ENCODE measurements at places on chromosomes 16 and 17. TPM values are rescaled to one million over a fixed set of nuclear protein-coding genes. Genes with fewer than 3 reads are reported as not detected.
A peak's percentile ranks its signal among the peaks of the same experiment; 100 is the strongest.

Gene MYH13
- not detected for total RNA-seq

Gene WNT3
- not detected for total RNA-seq

Gene SULT1A2
- total RNA-seq = not detected

Gene AKAP10
- total RNA-seq = 34.0 TPM

Gene TMC8
- total RNA-seq = 61.7 TPM

Gene NACA2
- total RNA-seq = not detected

Gene CALB2
- total RNA-seq = not detected

Gene TNFRSF12A
- 6.9 TPM for total RNA-seq

Gene MPO
- not detected for total RNA-seq

GRCh38 chr16:2177561-2177960 is 18.8 kb downstream of the CASKIN1 start:
- no peak for DNase-seq

- DNase-seq = no peak
These were observed 1.8 kb upstream of the SYNRG start for GRCh38 chr17:37610971-37611370.

DNA sequence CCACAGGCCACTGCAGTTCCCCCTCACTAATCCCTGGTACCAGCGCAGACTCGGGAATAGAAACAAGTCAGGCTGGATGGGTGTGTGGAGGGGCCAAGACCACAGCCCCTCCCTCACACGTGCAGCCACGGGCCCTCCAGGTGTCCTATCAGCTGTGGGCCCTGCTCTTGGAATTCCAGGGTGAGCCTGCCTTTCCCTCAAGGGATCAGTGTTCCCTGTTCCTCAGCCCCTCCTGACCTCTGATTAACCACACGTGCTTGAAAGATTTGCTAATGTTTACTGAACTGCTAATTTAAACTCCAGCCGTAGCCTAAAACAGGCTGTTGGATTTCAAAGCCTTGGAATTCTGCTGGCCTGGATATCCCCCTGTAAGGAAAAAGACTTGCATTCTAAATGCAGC is 146.4 kb downstream of the SOCS1 start:
- no peak for DNase-seq

- DNase-seq = no peak
These were observed 85.7 kb upstream of the XYLT1 start for GRCh38 chr16:17556276-17557052.

GRCh38 chr17:78316867-78317789 is 42.7 kb downstream of the SOCS3 start:
- no peak for DNase-seq

- no peak for DNase-seq
These were observed 39.7 kb downstream of the BRCA1 start for GRCh38 chr17:43085474-43085873.

DNA sequence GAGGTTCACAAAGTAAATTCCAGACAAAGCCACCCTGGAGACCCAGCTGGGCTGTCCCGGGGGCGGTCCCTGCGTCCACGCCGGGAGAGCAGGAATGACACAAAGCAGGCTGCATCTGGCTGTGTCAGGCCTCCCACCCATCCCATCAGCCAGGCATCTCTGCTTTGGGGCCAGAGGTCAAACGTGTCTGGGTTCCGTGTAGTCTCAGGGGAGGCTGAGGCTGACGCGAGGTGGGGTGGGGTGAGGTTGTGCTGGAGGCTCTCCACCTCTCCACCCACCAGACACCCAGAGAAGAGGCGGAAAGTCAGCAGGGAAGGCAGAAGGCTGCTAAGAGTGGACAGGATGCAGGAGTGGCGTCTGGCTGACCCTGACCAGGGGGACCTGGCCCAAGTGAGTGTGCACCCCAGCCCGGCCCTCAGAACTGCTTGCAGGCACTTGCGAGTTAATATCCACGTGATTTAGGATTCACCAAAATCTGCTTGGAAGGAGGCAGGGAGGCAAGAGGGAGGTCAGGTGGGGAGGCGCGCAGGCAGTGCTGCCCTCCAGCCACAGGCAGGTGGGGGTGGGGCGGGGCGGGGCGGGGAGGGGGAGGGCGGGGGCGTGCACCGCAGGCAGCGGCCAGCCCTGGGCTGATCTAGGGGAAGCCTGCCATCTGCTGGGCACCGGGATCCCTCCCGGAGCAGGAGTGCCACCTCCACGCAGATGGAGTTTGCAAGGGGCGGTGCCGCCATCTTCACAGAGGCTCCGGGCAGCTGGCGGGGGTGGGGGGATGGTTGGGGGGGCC is 44.3 kb downstream of the TBC1D16 start:
- peak; percentile 79 for DNase-seq

DNA sequence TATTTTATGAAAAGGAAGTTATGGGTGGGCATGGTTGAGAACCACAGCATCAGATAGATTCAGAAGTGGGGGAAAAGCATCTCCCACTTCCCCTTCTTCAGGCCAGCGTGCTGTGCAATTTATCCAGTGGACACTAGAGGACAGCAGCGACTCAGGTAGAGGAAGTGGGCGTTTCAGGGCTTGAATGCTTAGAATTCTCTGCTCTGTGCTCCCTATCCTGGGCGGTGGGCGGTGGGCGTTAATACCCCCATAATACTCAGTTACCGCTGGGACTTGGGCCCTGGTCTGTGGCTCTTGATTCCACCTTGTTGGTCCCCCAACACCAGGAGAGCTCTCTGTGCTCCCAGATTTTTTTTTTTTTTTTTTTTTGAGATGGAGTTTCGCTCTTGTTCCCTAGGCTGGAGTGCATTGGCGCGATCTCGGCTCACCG is 3.7 kb upstream of the LYZL6 start:
- peak; percentile 24 for DNase-seq

- no peak for DNase-seq
These were observed 12.6 kb upstream of the OR1F1 start for GRCh38 chr16:3175157-3176093.

DNA sequence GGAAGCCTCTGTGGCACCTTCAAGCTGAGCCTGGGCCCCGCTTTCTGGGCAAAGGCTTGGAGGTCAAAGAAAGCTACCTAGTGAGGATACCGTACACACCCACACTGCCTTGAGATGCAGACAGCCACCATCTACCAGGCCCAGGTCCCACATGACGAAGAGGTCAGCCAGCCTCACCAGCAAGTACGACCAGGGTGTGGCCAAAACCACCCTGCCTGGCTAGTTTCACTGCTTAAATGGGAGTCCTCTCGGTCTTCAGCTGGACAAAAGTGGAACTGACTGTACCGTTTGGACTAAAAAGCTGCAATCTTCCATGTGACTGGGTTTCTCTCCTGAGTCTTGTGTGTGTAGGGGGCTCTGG is 21.6 kb downstream of the VASN start:
- no peak for DNase-seq

- DNase-seq = no peak
These were observed 252.3 kb downstream of the C16orf95 start for GRCh38 chr16:87064731-87065445.

DNA sequence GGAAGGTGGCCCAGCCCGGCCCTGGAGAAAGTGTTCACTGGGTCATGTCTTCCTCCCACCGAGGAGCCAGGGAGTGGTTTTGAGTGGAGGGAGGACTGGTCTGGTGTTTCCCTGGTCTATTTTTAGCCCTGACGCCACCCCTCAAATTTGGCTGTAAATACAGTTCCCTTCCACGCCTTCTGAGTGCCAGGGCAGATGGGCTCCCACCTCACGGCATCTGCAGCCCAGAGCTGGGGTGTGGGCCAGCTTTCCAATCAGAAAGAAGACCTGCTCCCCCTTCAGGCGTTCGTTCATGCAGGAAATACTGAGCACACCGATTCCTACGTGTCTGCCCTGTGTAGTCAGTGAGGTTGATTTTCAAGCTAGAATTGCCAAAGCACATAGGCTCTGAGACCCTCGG is 53.7 kb downstream of the SNX20 start:
- peak; percentile 25 for DNase-seq

DNA sequence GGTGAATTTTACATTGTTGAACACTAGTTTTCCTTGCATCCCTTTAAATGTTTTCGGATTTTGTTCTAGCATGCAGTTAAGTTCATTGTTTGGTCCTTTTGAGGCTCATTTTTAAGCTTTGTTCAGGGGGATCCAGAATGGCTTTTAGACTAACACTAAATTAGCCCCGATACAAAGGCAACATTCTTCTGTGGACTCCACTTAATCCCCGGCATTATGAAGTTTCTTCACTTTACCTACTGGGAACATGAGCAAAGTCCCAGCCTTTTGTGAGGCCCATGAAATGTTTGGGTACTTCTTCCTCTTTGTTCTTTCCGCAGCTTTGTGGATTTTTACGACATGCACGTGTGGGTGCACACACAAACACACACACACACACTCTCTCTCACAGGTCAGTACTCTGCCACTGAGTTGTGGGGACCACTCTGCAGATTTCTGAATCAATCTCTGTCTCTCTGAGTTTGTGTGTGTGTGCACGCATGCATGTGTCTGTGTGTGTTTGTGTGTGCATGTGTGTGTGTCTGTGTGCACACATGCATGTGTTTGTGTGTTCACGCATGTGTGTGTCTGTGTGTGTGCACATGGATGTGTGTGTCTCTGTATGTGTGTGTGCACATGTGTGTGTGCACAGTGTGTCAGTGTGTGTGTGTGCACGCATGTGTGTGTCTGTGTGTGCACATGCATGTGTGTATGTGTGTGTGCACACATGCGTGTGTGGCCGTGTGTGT is 240.4 kb upstream of the TNRC6C start:
- DNase-seq = no peak

GRCh38 chr17:70618641-70619040 is 449.3 kb downstream of the KCNJ2 start:
- DNase-seq = no peak

DNA sequence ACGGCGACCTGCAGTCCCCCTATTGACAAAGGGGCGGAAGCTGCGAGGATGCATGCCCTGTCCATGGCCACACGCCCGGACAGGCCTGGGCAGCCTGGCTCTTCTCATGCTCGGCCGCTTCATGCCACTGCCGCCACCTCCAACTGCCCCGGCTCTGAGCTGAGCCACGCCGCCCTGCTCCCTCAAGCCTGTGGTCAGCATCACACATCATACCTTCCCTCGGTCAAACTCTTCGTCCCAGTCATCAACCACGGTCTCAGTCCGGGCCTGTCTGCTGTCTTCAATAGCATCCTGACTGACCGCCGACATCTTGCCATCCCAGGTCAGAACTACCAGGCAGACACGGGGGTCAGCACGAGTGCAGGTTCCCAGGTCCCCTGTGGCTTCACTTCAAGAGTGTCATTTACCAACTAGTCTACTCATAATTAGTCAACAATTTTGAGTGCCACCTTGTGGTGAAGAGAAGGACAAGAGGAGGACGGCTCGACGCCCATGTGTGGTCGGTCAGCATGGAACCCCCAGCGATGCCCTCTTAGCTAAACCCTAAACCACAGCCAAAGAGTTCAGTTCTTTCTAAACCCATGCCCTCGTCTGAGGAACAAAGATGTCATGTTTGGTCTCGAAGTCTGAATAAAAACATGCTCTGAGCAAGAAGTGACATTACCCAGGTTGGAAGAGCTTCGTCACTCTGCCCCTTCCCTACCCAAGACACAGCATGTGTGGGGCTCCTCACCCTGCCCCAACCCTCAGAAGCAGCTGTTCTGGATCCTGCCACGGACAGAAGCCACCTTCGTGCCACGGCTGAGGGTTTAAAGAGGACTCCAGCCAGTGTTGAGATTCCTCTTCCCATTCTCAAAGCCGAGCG is 16.9 kb upstream of the CYTH1 start:
- DNase-seq = no peak

- DNase-seq = no peak
These were observed 4.8 kb downstream of the MRC2 start for GRCh38 chr17:62631936-62632924.

DNA sequence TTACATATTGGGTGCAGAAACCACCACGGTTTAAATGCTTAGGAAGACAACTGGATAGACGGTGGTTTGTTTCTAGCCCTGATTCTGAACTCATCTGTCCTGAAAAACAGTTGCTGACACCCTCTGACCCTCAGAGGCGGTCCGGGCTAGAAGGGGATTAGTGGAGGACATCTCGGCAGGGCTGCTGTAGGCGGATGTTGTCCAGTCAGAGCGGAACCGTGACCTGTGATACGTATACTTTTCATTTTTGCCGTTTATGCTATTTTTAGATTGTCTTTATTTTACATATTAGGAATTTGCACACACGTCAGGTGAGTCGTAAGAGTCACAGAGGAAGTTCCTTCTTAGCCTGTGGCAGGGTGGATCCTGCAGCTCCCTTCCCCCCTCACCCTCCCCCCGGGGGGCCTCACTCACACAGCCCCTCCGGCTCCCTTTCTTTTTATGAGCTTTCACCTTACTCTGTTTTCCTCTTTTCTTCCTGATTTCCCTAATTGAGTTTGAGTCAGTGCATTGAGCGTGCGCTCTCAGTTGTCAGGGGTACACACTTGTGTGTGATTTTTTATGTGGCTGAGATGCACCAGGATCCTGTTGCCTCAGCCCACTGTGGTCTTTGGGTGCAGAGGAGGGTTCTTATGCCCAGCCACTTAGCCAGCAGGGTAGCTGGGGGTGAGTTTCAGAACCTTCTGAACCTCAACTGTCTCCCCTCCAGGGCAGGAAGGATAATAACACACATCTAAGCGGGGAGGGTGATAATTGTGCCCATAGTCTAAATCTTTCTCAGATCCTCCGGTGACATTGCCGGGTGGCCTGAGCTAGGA is 211.1 kb upstream of the CHMP6 start:
- DNase-seq = no peak

- no peak for DNase-seq
These were observed 9.7 kb downstream of the C16orf54 start for GRCh38 chr16:29736112-29736511.

- DNase-seq = no peak
These were observed 448.4 kb upstream of the CDH11 start for GRCh38 chr16:65570261-65570660.

- no peak for DNase-seq
These were observed 20.9 kb downstream of the ZFHX3 start for GRCh38 chr16:73026754-73027684.

GRCh38 chr17:73705594-73705993 is 61.3 kb upstream of the SDK2 start:
- DNase-seq = no peak

GRCh38 chr16:10831894-10832886 is 13.6 kb upstream of the TVP23A start:
- no peak for DNase-seq

Data from activated T-cell treated with anti-CD3 and anti-CD28 coated beads, Interleukin-2, amount 50 U/mL, for 4 hours (primary cell).